ENCODE measurements at places on chromosomes 13 and 19.

- DNase-seq = no peak
Observed at GRCh38 chr13:73913079-73913740, 221.0 kb downstream of the KLF12 start.

- DNase-seq = no peak
Observed at GRCh38 chr13:73258406-73258805, 199.6 kb downstream of the KLF5 start.

GRCh38 chr19:3374369-3375112, 8.2 kb downstream of the NFIC start:
- no peak for DNase-seq

GRCh38 chr19:4096049-4096892, 27.7 kb downstream of the MAP2K2 start:
- no peak for DNase-seq

GRCh38 chr13:112960706-112961105, 8.3 kb upstream of the MCF2L start:
- no peak for DNase-seq

DNA sequence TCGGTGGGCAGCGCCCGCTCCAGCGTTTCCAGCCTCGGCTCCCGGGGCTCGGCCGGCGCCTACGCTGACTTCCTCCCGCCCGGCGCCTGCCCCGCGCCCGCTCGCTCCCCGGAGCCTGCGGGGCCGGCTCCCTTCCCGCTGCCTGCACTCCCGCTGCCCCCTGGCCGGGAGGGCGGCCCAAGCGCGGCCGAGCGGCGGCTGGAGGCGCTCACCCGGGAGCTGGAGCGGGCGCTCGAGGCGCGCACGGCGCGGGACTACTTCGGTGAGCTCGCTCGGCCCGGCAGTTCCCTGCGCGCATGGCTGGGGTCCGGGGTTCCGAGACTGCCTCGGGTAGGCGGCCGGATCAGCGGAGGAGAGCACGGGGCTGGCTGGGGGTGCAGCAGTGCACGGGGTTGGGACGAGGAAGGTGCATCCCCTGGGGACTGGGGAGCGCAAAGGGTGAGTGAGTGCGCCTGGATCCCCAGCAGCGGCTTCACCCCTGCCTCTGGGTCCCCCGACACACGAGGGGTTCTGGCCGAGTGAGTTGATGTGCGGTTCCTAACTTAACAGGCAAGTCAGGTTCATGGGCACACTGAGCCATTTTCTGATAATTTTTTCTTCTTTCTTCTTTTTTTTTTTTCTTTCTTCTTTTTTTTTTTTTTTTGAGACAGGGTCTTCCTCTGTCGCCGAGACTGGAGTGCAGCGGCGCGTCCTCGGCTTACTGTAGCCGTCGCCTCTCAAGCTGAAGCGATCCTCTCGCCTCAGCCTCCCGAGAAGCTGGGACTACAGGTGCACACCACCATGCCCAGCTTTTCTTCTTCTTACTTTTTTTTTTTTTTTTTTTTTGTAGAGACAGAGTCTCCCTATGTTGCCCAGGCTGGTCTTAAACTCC, 1.1 kb downstream of the WTIP start:
- no peak for DNase-seq

Data from stimulated activated CD4-positive, alpha-beta T cell treated with anti-CD3 and anti-CD28 coated beads, Interleukin-2, amount 100 ng/mL, for 4 hours (primary cell).